ENCODE measurements at places on chromosomes 12 and 14. TPM values are rescaled to one million over a fixed set of nuclear protein-coding genes. Genes with fewer than 3 reads are reported as not detected.

DNA sequence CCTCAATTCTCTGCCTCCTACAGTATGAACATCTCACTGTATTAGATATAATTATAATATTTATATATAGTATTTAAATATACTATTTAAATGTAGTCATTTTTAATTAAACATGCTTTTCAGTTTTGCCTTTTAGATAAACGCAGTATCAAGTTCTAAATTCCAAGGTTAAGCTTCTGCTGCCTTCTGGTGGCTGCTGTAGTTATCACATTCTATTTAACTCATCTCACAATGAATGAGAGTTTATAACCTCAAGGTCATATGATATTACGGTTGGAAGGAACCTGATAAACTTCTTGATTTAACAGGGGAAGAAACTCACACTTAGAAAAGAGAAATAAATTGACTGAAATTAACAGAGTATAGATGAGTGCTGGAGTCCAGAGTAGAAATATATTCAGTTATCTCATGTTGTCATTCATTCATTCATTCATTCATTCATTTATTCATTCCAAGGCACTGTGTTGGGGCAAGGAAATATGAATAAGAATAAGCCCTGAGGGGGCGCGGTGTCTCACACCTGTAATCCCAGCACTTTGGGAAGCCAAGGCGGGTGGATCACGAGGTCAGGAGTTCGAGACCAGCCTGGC, 31.9 kb downstream of the GUCY2C start:
- no peaks in the 10 kb centered on the region for H3K4me1 ChIP-seq
- peak; percentile 17 for DNase-seq
- no peaks in the 10 kb centered on the region for H3K27me3 ChIP-seq
- no peak overlapping the region for H3K4me3 ChIP-seq

GRCh38 chr14:88841741-88842140, 17.3 kb downstream of the TTC8 start:
- DNase-seq: no peak
- no peak overlapping the region for H3K4me3 ChIP-seq
- no peaks in the 10 kb centered on the region for H3K4me1 ChIP-seq
- no peak overlapping the region for H3K27ac ChIP-seq
- no peaks in the 10 kb centered on the region for H3K27me3 ChIP-seq

DNA sequence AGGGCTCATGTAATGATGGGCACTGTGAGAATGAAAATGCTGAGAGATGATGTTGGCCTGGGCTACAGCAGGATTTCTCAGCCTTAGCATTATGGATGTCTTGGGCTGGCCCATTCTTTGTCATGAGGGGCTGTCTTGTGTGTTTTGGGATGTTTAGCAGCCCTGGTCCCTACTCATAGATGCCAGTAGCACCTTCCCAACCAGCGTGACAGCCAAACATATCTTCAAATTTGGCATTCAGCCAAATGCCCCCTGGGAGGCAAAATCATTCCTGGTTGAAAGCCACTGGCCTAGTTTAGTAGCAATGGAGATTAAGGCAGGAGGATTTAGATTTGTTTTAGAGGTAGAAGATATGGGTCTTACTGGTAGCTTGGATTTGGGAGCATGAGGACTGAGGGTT, 26.6 kb downstream of the UBE3B start:
- H3K4me1 ChIP-seq: no peaks in the 10 kb centered on the region
- H3K27ac ChIP-seq: no peak overlapping the region
- H3K27me3 ChIP-seq: no peaks in the 10 kb centered on the region
- H3K4me3 ChIP-seq: no peak overlapping the region

GRCh38 chr12:53810950-53811349, 59.2 kb upstream of the CISTR start:
- H3K4me1 ChIP-seq: no peaks in the 10 kb centered on the region
- no peak overlapping the region for H3K27ac ChIP-seq
- no peak for DNase-seq
- H3K27me3 ChIP-seq: peaks cover 28% of the 10 kb centered on the region
- no peaks in the 10 kb centered on the region for H3K36me3 ChIP-seq
- H3K4me3 ChIP-seq: no peak overlapping the region

- H3K36me3 ChIP-seq: peaks cover 7% of the 10 kb centered on the region
- no peak overlapping the region for H3K4me3 ChIP-seq
- peaks cover 79% of the 10 kb centered on the region for H3K4me1 ChIP-seq
- peak overlapping the region; percentile 60 for H3K27ac ChIP-seq
- DNase-seq: peak; percentile 68
- H3K27me3 ChIP-seq: no peaks in the 10 kb centered on the region
Measured at GRCh38 chr12:66236969-66237368, 48.0 kb downstream of the IRAK3 start.

DNA sequence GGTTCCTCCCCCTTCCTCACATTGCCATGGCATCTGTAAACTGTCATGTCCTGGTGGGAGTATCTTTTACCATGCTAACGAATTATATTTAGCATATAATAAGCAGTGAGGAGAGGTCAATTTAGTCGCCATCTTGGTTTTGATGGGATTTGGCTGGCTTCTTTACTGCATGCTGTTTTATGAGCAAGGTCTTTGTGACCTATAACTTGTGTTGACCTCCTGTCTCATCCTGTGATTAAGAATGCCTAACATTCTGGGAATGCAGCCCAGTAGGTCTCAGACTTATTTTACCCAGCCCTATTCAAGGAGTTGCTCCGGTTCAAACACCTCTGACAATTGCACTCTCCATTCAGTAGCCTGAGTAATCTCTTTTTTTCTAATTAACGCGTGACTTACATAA, 2.1 kb upstream of the EIF4B start:
- no peak overlapping the region for H3K27ac ChIP-seq
- H3K36me3 ChIP-seq: peaks cover 10% of the 10 kb centered on the region
- DNase-seq: no peak
- no peaks in the 10 kb centered on the region for H3K27me3 ChIP-seq
- peaks cover 19% of the 10 kb centered on the region for H3K4me1 ChIP-seq

DNA sequence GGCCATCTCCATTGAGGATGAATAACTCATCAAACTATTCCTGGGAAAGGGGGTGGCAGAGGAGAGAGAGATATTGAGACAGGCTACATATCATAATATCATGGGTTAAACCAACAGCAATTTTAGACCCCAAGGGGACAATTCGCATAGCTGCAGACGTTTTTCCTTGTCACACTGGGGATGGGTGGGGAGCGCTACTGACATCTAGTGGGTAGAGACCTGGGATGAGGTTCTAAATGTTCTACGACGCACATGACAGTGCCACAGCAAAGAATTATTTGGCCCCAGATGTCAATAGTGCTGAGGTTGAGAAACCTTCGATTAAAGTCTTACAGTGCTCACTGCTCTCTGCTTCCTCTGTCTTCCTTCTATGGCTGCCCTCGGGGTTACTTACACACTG, 425.6 kb downstream of the NRXN3 start:
- no peak overlapping the region for H3K4me3 ChIP-seq
- no peak overlapping the region for H3K27ac ChIP-seq
- H3K36me3 ChIP-seq: no peaks in the 10 kb centered on the region
- DNase-seq: no peak

GRCh38 chr14:28057359-28058296, 709.0 kb upstream of the FOXG1 start:
- H3K27ac ChIP-seq: peak overlapping the region; percentile 35
- peaks cover 17% of the 10 kb centered on the region for H3K4me1 ChIP-seq
- no peaks in the 10 kb centered on the region for H3K27me3 ChIP-seq
- H3K36me3 ChIP-seq: no peaks in the 10 kb centered on the region

GRCh38 chr12:13080266-13080665, 23.2 kb downstream of the GSG1 start:
- no peak for DNase-seq
- no peak overlapping the region for H3K4me3 ChIP-seq
- H3K27me3 ChIP-seq: no peaks in the 10 kb centered on the region
- no peak overlapping the region for H3K27ac ChIP-seq

GRCh38 chr12:123293178-123293760, 21.6 kb upstream of the CDK2AP1 start:
- H3K4me1 ChIP-seq: no peaks in the 10 kb centered on the region
- peaks cover 70% of the 10 kb centered on the region for H3K36me3 ChIP-seq
- no peak for DNase-seq
- no peak overlapping the region for H3K27ac ChIP-seq
- H3K27me3 ChIP-seq: no peaks in the 10 kb centered on the region

DNA sequence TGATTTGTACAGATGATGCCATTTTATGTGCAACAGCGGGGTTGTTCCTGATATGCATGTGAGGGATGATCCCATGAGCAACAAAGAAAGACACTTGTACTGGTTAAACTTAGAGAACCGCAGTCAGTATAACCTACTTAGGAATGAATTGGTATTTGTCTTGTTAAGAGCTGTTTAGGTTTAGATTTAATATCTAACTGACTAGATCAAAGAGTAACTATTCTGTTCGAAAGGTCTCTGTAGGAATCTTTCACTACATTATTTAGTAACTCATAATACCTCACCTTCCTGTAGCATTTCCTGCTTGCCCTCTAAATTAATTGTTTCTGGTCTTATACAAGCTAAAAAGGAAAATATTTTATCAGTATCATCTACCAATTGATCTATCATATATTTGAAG, 350.4 kb downstream of the TRHDE start:
- no peak overlapping the region for H3K4me3 ChIP-seq
- no peak for DNase-seq
- no peaks in the 10 kb centered on the region for H3K36me3 ChIP-seq

DNA sequence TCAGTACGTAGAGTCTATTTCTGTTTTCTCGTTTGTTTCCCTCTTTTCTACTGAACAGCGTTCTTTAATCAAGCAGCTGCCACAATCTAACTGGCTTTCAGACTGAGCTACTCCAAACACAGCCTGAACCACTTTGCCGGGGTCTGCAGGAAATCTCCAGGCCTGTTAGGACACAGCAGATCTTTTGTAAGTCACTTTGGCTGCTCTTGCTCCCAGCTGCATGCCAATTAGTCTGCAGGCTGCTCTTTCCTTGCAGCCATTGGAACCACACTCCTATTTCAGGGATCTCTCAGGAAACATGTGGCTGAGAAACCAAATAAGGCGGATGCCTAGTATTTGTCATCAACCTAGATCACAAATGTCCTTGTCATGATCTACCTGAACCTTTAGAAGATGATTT, 73.6 kb downstream of the TMTC1 start:
- H3K4me3 ChIP-seq: no peak overlapping the region
- no peak for DNase-seq
- peaks cover 5% of the 10 kb centered on the region for H3K4me1 ChIP-seq
- H3K27me3 ChIP-seq: no peaks in the 10 kb centered on the region
- no peak overlapping the region for H3K27ac ChIP-seq

GRCh38 chr12:113244478-113244958, 23.3 kb downstream of the TPCN1 start:
- no peak for DNase-seq
- peaks cover 55% of the 10 kb centered on the region for H3K36me3 ChIP-seq
- H3K27me3 ChIP-seq: no peaks in the 10 kb centered on the region

GRCh38 chr14:91417983-91418386, 365 bp upstream of the CCDC88C start:
- H3K27ac ChIP-seq: peak overlapping the region; percentile 75
- peak overlapping the region; percentile 75 for H3K4me3 ChIP-seq
- H3K27me3 ChIP-seq: no peaks in the 10 kb centered on the region
- H3K36me3 ChIP-seq: peaks cover 14% of the 10 kb centered on the region
- DNase-seq: peak; percentile 71
- peaks cover 63% of the 10 kb centered on the region for H3K4me1 ChIP-seq

DNA sequence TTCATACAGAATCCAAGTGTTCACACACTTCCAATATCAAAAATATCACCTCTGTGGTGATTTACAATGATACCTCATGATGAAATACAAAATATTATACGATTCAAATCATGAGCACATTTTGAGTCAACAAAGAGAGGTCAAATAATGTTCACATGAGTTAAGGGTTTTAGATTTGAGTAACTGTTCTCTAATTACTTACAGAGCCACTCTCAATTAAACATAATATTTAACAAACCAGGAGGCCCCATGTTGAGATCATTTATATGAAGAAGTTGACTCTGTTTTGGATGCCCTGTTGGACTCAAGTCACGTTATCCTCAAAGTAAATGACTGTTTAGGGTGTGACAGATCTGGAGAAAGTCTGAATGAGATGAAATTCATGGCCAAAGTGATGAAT, 53.5 kb downstream of the NUAK1 start:
- DNase-seq: no peak
- no peaks in the 10 kb centered on the region for H3K36me3 ChIP-seq
- no peak overlapping the region for H3K4me3 ChIP-seq
- H3K4me1 ChIP-seq: no peaks in the 10 kb centered on the region
- H3K27ac ChIP-seq: no peak overlapping the region

DNA sequence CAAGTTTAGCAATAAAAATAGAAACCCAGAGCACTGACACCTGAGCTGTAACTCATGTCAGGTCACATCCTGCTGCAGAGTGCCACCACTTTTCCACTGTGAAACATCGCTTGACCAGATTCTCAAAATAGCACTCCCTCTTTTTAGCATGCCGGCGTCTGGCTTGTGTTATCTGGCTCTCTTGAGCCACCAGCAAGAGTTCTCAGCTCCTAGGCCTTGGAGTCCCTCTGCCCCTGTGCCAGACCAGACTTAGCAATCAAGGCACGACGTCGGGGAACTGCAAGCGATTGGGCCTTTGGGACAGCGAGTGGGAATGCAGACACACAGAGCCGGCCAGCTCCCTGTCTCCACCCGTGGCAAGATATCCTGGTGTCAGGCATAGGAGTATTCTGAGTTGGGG, 52.5 kb downstream of the SPIC start:
- no peak for DNase-seq
- no peak overlapping the region for H3K27ac ChIP-seq
- no peaks in the 10 kb centered on the region for H3K36me3 ChIP-seq
- H3K4me3 ChIP-seq: no peak overlapping the region

DNA sequence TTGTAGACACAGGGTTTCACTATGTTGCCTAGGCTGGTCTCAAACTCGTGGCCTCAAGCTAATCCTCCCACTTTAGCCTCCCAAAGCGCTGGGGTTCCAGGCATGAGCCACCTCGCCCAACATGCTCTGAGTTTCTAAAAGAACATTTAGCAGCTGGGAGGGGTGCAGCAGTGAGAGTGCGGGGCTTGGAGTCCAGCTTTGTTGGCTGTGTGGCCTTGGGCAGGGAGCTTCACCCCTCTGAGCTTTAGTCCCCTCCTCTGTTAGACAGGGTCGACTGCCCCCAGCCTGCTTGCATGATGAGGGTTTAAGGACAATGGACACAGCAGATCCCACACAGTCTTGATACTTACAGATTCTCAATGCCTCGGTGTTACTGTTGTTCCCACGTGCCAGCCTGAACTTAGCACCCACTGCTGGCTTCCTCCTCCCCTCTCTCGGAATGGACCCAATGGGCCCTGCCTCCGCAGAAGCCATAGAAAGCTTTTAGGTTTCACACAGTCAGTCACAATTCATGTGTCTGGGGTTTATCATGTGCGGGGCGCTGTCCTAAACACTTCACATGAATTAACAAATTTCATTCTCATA, 54.6 kb downstream of the PSMA6 start:
- no peak for DNase-seq
- no peak overlapping the region for H3K4me3 ChIP-seq
- H3K27me3 ChIP-seq: no peaks in the 10 kb centered on the region
- H3K27ac ChIP-seq: no peak overlapping the region
- H3K36me3 ChIP-seq: no peaks in the 10 kb centered on the region

GRCh38 chr14:40870252-40870651, 736.4 kb upstream of the LRFN5 start:
- H3K36me3 ChIP-seq: no peaks in the 10 kb centered on the region
- H3K4me1 ChIP-seq: no peaks in the 10 kb centered on the region
- DNase-seq: no peak
- no peak overlapping the region for H3K4me3 ChIP-seq
- H3K27me3 ChIP-seq: no peaks in the 10 kb centered on the region

GRCh38 chr12:46382408-46382963, 9.9 kb upstream of the SLC38A2 start:
- H3K36me3 ChIP-seq: no peaks in the 10 kb centered on the region
- no peak for DNase-seq
- peak overlapping the region; percentile 86 for H3K4me3 ChIP-seq

Gene CRACR2A
- 5.8 TPM for polyA plus RNA-seq

Gene C14orf119
- 106 TPM for polyA plus RNA-seq

Gene EEF1AKMT3
- polyA plus RNA-seq: 3.4 TPM

Gene PLEKHD1
- not detected for polyA plus RNA-seq

Gene SOCS2
- 0.18 TPM for polyA plus RNA-seq

Gene TBC1D30
- polyA plus RNA-seq: 2.7 TPM

All from CD14-positive monocyte (primary cell).